ENCODE measurements at places on chromosomes 7 and 10.
A peak's percentile ranks its signal among the peaks of the same experiment; 100 is the strongest.

DNA sequence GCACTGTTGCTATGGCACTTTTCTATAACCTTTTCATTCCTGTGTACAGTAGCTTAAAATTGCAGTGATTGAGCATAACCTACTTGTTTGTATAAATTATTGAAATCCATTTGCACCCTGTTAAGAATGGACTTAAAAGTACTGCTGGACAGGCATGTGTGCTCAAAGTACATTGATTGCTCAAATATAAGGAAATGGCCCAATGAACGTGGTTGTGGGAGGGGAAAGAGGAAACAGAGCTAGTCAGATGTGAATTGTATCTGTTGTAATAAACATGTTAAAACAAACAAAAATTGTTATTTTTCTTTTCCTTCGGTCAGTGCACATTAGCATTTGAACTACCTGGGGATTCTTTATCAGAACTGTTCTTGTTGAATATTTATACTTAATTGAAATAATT, 57.1 kb upstream of the BAMBI start:
- DNase-seq: no peak

DNA sequence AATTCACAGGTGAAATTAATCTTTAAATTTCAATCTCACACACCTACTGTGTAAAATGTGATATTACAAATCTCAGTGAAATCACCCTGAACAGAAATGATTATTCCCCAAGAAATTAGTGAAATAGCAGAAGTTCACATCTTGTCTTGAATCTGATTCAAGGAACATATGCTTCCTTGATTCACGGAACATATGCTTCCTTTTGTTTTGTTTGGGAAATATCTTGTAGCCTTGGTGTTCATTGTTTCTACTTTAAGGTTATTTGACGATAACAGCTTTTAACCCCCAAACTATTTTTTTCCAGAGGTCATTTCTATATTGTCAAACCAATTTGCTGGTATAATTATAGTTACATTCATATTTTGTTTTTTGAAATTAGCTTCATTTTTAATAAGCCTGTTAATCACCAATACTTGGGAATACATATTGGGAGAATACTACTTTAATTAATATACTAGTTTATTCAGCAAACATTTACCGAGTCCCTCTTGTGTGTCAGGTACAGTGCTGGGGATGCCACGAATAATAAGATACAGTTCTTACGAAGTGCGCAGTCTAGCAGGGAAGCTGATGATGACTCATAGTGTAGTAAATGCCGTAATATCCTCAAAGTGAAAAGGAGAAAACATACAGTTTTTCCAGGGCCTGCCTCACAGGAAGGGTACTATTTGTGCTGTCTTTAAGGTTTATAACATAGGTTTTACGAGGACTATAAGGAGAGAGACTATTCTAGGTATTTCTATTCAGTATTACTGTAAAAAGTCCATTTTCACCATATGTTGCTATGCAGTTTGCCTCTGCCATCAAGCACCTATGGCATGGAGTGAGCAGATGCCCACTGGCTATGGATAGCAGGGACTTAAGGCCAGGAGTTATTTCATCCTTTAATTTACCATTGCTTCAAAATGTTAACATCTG, 32.5 kb downstream of the PRKAR2B start:
- DNase-seq: no peak

GRCh38 chr7:98223898-98224700, 12.9 kb downstream of the BHLHA15 start:
- no peak for DNase-seq

GRCh38 chr10:22244855-22245254, 27.0 kb upstream of the EBLN1 start:
- no peak for DNase-seq

DNA sequence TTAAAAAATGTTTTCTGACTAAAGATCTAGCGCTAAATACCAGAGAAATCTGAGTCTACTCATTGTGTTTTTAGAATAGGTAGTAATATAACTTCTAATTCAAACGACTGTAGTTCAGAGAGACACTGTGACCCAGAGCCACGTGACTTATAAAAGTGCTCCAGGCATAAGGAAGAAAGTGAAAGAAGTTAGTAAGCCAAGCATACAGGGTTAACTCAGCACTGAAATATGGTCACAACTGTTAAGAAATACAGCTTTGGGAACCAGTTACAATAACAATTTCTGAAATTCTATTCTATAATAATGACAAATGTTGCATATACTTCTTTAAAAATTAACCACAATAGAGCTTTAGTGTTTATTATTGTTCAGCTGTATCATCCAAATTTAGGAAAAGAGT, 119.1 kb downstream of the TFEC start:
- peak; percentile 24 for DNase-seq

GRCh38 chr10:116985611-116986010, 19.4 kb downstream of the SHTN1 start:
- DNase-seq: no peak

- no peak for DNase-seq
Measured at GRCh38 chr10:121860810-121861209, 67.0 kb downstream of the ATE1 start.

DNA sequence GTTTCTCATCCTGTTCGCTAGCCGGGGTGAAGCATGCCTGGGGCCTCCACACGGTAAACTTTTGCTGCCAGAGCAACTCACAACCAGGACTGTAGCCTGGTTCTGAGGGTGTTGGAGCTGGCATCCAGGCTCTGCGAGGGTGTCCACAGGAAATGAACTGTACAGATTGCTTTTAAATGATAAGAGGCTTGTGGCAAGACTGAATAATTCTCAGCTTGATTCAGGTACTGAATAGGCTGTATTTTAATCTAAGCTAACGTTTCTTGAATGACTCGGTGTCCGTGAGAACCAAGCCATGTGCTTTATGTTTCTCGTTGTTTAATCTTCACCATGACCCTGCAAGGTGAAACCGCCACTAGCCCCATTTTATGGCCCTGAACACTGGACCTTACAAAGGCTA, 49.3 kb downstream of the EEPD1 start:
- no peak for DNase-seq

Data from foreskin melanocyte (primary cell).